ENCODE measurements at places on chromosomes 11 and 22. TPM values are rescaled to one million over a fixed set of nuclear protein-coding genes. Genes with fewer than 3 reads are reported as not detected.

Gene TESMIN
- 0.36 TPM for total RNA-seq

Gene CDC42BPG
- total RNA-seq = 0.15 TPM

Gene MTCH2
- total RNA-seq = 49.5 TPM

Gene MMP10
- not detected for total RNA-seq

Gene SMTNL1
- total RNA-seq = not detected

Gene C22orf39
- total RNA-seq = 59.3 TPM

Gene CRYBB3
- total RNA-seq = not detected

DNA sequence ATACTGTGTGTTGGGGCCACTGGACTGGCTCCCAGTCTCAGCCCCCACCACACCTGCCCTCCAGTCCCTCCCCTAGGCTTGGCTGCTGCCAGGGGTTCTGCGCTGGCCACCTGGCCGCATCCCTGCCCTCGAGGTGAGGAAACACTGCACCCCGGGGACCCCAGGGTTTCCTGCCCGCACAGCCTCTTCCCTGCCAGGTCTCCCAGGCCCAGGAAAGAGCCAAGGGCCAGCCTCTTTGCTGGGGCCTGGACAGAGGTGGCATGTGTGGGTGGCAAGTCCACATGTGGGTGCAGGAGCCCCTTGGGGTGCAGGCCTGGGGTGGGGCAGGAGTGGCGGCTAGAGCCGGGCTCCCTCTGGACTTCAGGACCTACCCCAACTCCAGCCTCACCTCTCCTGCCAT, 2.5 kb downstream of the EPS8L2 start:
- H3K4me3 ChIP-seq = no peak overlapping the region
- H3K36me3 ChIP-seq = no peaks in the 10 kb centered on the region
- no peak overlapping the region for H3K27ac ChIP-seq
- DNase-seq = no peak

DNA sequence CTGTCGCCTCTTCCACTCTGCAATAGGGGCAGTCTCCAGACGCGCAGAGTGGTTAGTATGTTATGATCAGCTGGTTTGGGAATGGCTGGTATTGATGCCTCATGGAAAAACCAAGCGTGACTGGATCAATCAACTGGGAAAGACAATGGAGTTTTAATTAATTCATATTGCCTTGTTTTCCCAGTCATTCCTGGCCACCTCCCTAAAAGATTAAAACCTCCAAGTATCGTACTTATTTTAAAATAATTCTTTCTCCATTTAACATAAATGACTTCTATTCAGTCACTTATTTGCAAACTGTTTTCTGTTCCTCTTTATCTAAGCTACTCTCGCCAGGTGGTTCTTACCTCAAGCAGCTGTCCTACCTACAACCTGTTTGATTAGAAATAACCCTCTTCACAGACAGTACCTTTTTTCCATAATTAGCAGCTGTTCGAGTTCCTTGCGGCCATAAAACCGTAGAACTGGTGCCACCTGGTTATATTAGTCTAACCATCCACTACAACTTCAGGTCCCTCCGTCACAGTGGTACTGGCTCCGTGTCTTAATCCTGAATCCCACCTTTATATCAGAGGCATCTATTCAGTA, 898 bp downstream of the ZNF215 start:
- H3K27me3 ChIP-seq = no peaks in the 10 kb centered on the region
- H3K27ac ChIP-seq = peak overlapping the region; percentile 41
- peak overlapping the region; percentile 87 for H3K4me3 ChIP-seq
- peak; percentile 83 for DNase-seq
- peaks cover 25% of the 10 kb centered on the region for H3K4me1 ChIP-seq

DNA sequence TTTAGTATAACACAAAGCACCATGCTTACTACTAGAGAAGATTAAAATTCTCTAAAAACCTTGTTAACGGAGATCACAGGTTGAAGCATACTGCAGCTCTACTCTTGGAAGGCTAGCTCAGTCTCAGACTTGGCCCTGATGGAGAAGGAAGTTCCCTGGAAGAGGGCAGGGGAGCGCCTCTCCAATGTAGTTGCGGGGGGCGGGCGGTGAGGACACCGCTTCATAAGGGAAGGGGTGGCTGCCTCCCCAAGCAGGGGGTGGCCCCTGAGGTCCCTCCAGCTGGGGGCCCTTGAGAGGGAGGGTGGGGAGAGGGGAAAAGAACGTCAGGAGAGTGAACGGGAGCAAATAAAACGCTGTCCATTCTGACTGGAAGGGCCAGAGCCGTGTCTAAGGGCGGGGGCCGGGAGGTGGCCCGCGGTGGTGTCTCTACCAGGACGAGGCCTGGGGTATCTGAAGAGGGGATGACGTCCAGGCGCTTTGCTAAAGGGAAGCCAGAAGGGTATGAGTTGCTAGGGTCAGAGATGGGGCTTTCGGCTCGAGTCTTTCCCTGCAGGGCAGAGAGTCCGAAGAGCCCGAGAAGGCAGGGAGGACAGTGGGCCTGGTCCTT, 553 bp upstream of the USP47 start:
- no peaks in the 10 kb centered on the region for H3K27me3 ChIP-seq
- H3K4me1 ChIP-seq = peaks cover 39% of the 10 kb centered on the region
- H3K27ac ChIP-seq = peak overlapping the region; percentile 75
- H3K36me3 ChIP-seq = no peaks in the 10 kb centered on the region
- H3K4me3 ChIP-seq = peak overlapping the region; percentile 96

GRCh38 chr11:62306227-62306626, 7.4 kb upstream of the SCGB1D4 start:
- H3K27me3 ChIP-seq = no peaks in the 10 kb centered on the region
- no peaks in the 10 kb centered on the region for H3K36me3 ChIP-seq
- H3K4me1 ChIP-seq = no peaks in the 10 kb centered on the region
- no peak for DNase-seq
- H3K27ac ChIP-seq = no peak overlapping the region

DNA sequence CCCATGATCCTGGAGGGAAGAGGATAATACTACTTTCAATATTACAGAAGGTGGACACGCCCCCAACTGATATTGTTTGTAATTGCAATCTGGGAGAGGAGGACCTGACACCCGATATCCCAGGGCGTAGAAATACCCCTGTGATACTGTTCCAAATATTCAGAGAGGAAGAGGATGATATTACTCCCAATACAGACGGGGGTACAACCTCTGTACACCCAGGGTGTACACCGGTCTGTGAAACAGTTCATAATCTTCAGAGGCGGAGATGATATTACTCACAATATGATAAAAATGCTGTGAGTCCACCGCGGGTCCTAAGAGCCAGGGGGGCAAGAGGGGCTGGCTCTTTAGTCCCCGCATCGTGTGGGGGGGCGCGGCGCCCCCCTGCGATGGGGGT, 57.2 kb upstream of the ALDH3B2 start:
- H3K27ac ChIP-seq = no peak overlapping the region
- H3K4me1 ChIP-seq = no peaks in the 10 kb centered on the region
- DNase-seq = no peak
- H3K36me3 ChIP-seq = no peaks in the 10 kb centered on the region

DNA sequence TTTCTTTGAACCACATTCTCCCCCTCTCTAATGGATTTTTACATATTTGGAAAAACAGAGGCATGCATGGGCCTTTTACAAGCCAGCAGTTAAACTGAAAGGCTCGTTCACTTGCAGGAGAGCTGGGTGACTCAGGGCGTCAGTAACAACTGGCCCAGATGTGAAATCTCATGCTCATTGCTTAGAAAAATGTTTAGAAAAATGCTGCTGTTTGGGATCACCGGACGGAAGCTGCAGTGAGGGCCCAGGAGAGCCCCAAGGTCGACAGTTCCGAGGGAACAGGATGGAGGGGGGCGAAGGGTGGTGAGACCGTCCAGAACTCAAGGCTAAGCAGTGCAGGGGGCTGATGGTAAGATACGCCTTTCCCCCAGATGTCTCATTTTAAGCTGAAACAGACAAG, 41.7 kb upstream of the SMTN start:
- no peak overlapping the region for H3K4me3 ChIP-seq
- DNase-seq = no peak
- H3K4me1 ChIP-seq = no peaks in the 10 kb centered on the region
- H3K27ac ChIP-seq = no peak overlapping the region

GRCh38 chr11:72842126-72842525, 27.9 kb downstream of the ATG16L2 start:
- DNase-seq = no peak
- no peak overlapping the region for H3K27ac ChIP-seq
- no peak overlapping the region for H3K4me3 ChIP-seq

DNA sequence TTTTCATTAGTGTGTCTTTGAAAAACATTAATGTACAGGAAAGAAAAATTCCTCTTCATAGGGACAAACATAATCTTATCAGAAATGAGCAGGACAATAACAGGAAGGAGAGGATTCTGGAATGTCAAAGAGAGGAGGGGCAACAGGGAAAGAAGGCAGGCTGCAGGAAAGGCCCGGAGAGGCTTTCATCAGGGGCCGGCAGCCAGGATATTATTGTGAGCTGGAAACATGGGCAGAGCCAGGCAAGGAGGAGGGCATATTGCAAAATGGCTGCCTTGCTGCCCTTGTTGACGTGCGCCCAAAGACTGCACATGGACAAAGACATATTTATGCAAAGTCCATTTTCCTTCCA, 433.7 kb downstream of the ETS1 start:
- H3K27me3 ChIP-seq = no peaks in the 10 kb centered on the region
- H3K27ac ChIP-seq = no peak overlapping the region
- no peak for DNase-seq

DNA sequence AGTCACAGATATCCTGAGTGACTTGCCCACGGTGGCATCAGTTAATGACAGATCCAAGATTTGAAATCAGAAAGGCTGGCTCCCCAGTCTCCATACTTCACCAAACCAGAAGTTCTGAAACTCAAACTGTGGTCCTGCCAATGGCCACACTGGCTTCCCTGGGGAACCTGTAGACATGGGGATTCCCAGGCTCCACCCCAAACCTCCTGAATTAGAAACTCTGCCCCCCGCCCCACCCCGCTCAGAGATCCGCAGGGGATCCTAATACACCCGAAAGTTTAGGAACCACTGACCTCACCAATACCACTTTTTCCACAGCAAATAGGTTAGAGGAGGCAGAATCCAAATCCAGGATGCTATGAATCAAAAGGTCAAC, 15.3 kb downstream of the RTN4RL2 start:
- H3K4me3 ChIP-seq = no peak overlapping the region
- no peak overlapping the region for H3K27ac ChIP-seq
- no peaks in the 10 kb centered on the region for H3K36me3 ChIP-seq
- no peak for DNase-seq

Data from Karpas-422 (cell line).